ENCODE measurements at places on chromosomes 2 and 18.

DNA sequence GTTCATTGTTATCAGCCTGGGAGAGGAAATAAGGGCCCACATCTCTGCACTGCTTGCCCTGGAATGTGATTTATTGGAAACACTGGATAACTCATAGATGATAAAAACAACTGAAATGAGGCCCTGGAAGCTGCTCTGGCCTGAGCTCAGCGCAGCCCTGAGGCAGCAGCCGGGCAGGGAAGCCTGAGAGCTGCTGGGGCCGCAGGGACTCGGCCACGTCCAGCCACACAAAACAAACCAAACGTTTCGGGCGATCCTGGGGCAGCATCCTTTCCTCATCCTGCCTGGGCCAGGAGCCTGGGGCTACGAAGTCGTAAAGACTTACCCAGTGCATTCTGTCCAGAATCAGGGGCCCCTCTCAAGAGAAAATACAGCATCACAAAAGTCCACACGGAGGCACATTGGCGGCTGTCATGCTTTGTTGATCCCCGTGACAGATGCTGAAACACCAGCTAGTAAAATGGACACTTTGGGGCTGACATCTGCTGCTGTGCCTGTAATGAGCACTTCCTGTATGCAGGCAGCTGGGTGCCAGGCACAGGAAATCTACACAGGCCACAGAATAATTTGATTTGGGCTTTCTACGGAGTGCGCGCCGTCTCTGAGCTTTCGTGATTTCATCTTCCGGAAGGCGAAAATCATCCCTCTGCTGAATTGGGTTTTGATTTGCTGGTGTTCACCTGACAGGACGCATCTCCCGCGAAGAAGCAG, 250.6 kb downstream of the EIPR1 start:
- DNase-seq: no peak

- DNase-seq: no peak
Observed at GRCh38 chr2:240482141-240482540, 46.7 kb downstream of the GPC1 start.

DNA sequence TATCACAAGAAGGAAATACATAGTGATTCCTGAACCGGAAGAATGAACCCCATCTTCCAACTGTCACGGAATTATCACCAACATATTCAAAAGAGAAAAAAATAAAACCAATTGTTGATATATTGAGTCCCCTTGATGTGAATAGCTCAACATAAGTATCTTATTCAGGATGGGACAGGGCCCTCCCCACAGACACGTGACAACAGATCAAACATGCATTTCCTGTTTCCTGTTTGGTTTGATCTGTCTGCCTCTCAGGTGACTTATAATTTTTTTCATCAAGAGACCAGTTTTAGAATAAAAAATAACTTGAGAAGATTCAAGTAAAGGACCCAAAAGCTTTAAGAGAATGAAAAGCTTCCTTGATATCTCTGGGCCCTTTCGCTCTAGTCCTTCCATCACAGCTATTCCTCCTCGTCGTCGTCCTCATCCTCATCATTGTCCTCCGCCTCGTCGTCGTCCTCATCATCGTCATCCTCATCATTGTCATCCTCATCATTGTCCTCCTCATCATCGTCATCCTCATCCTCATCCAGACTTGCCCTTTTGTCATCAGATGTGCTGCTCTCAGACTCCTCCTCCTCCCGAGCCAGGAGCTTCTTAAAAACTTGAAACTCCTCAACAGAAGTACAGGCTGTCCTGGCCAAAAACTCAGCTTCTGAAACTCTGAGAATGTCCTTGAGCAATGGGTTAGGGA, 6.3 kb downstream of the MTERF4 start:
- no peak for DNase-seq

GRCh38 chr2:1915196-1915595, 170.9 kb upstream of the PXDN start:
- DNase-seq: no peak

GRCh38 chr2:200852605-200853004, 11.9 kb downstream of the CLK1 start:
- DNase-seq: no peak

DNA sequence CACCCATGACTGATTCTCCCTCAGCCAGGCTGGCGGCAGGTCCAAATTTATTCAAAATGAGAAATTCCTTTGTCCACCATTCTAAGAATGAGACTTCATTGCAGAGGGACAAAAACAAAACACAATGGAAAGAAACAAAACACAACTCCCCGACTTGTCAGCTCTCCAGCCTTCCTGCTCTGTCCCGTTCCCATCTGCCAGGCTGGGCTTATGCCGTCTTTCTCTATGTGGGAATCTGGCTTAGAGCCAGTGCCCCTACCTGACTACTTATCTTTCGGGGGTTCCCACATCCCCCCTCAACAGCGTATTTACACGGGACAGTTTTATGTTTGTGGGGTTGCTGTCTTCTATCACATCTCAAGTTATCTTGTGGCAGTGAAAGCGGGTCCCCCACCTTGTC, 13.8 kb downstream of the CELF4 start:
- no peak for DNase-seq

DNA sequence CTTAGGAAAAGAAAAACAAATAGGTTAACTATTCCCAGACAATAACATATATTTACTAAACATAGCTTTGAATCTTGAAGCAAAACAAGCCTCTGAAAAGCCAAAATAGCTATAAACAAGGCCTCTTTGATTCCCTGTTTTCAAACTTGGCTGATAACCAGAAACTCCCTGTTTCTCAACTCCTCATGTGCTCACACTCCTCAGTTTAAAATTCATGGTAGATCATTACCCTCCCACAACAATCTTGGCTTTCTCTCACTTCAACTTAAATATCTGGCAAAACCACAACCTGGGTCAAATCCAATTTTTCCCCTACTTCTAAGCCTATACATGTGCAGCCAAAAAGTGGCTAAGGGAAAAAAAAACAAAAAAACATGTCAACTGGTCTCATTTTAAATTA, 15.6 kb downstream of the SUCLG1 start:
- DNase-seq: no peak

Measured in NCI-H1105 treated with DMSO at 0.1 percent for 48 hours (cell line).